ENCODE measurements at places on chromosomes 5 and 9. TPM values are rescaled to one million over a fixed set of nuclear protein-coding genes. Genes with fewer than 3 reads are reported as not detected.

GLDC gene
- total RNA-seq: 0.43 TPM

PRLR gene
- total RNA-seq: under 0.01 TPM

SLC22A4 gene
- total RNA-seq: under 0.01 TPM

ZNF658 gene
- 5.3 TPM for total RNA-seq

FSTL4 gene
- total RNA-seq: not detected

TNFSF15 gene
- total RNA-seq: 0.21 TPM

TRIM36 gene
- total RNA-seq: 1.3 TPM

MEIKIN gene
- not detected for total RNA-seq

SLC45A2 gene
- not detected for total RNA-seq

PRRX2 gene
- total RNA-seq: not detected

DMGDH gene
- total RNA-seq: 2.7 TPM

SPARC gene
- total RNA-seq: 54.2 TPM

PTPN3 gene
- total RNA-seq: 11.8 TPM

ZNF366 gene
- total RNA-seq: not detected

FLT4 gene
- total RNA-seq: 0.96 TPM

ASTN2 gene
- total RNA-seq: 1.4 TPM
